ENCODE measurements at places on chromosomes 2 and 18. TPM values are rescaled to one million over a fixed set of nuclear protein-coding genes. Genes with fewer than 3 reads are reported as not detected.

Gene UGT1A4
- not detected for total RNA-seq

Gene CTLA4
- total RNA-seq, result not detected

DNA sequence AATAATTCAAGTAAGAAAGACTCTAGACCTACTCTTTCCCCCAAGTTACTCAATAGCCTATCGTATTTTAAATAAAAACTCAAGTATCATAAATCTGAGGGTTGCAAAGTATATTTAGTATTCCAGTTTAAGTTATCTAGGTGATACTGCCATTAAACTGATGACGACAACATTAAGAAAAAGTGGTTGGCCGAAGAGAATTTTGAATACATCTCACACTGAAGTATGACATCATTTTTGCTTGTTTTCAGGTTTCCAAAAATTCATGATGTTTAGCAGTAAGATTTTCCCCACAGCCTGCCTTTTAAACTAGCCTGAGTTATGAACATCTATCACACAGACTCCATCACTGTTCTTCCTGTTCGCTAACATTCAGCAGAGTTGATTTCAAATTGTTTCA is 102.1 kb upstream of the RAB27B start:
- H3K4me3 ChIP-seq, result no peak overlapping the region
- no peak for DNase-seq
- H3K27me3 ChIP-seq, result peaks cover 7% of the 10 kb centered on the region
- no peak overlapping the region for H3K27ac ChIP-seq

GRCh38 chr2:187528042-187528441 is 26.2 kb downstream of the TFPI start:
- no peak overlapping the region for H3K4me3 ChIP-seq
- H3K27ac ChIP-seq, result no peak overlapping the region
- peaks cover 26% of the 10 kb centered on the region for H3K4me1 ChIP-seq
- no peak for DNase-seq
- no peaks in the 10 kb centered on the region for H3K27me3 ChIP-seq
- H3K36me3 ChIP-seq, result peaks cover 24% of the 10 kb centered on the region

DNA sequence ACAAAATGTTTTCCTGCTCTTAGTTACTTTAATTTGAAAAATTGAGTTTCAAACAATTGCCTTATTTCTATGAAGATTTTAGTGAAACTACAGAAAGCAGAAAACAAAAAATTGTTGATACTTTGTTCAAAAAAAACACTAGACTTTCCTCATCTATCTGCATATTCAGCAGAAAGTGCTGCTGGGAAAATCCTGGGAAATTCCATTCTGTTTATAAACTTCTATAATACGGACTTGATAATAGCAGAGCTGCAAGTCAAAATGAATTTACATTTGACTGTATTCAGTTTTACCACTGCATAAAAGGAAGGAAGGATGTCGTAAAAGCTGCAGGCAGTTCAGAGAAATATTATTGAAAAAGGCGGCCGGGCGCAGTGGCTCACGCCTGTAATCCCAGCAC is 24.9 kb upstream of the ERICH2 start:
- H3K36me3 ChIP-seq, result no peaks in the 10 kb centered on the region
- peaks cover 2% of the 10 kb centered on the region for H3K27me3 ChIP-seq
- H3K27ac ChIP-seq, result no peak overlapping the region

DNA sequence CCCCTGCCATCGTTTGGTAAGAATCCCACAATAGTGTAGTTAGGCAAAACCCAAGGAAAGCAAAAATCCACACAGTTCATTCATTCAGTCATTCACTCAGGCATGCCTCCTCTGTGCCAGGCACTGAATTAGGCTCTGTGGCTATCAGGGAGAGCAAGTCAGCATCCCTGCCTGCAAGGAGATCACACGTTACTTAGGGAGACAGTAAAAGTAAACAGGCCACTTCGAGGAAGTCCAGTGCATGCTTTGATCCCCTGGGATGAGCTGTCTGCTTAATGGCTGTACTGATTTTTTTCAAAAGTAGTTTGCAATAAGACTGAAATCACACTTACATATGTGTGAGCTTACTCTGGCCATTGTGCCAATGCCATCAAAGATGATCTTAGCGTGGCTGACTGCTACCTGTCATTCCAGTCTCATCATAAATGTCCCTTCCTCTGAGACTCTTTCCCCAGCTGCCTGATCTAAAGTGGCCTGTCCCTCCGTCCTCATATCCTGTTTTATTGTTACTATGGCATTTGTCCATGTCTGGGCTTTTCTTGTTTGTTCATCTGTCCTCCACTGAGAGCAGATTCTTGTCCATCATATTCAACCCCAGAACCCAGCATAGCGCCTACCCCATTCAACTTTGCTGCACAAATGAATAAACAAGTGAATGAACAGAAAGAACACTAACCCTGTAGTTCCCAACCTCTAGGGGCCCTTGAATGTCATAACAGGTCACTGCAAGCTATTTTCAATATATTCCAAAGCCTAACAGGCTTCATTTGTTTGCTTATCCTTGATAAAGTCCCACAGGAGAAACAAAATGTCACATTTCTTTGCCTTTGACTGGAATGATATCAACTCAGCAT is 84.1 kb downstream of the GALNT14 start:
- H3K27me3 ChIP-seq, result peaks cover 3% of the 10 kb centered on the region
- H3K4me1 ChIP-seq, result no peaks in the 10 kb centered on the region
- no peak overlapping the region for H3K4me3 ChIP-seq
- no peak overlapping the region for H3K27ac ChIP-seq

DNA sequence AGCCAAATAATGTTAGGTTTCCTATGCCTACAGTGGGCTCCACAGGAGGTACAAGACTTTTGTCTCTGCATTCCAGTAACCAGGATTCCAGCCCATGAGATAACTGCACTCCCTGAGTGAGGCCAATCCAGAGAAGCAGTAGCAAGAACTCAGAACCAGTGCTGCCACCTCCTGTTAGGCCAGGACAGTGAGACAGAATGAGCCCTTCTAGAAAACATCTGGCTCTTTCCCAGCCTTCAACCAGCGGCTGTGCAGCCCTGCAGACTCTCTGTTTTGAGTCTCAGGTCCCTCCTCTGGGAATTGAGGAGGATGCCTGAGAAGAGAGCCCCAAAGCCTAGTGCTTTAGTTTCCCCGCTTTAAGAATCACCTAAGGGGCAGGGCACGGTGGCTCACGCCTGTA is 44.2 kb downstream of the ARID5A start:
- H3K4me1 ChIP-seq, result no peaks in the 10 kb centered on the region
- no peaks in the 10 kb centered on the region for H3K27me3 ChIP-seq
- no peak for DNase-seq
- no peak overlapping the region for H3K27ac ChIP-seq
- H3K36me3 ChIP-seq, result peaks cover 15% of the 10 kb centered on the region

Data from mesothelial cell of epicardium (in vitro differentiated cells).